NCI-H526 (cell line): ENCODE measurements at places on chromosomes 2 and 18.

DNA sequence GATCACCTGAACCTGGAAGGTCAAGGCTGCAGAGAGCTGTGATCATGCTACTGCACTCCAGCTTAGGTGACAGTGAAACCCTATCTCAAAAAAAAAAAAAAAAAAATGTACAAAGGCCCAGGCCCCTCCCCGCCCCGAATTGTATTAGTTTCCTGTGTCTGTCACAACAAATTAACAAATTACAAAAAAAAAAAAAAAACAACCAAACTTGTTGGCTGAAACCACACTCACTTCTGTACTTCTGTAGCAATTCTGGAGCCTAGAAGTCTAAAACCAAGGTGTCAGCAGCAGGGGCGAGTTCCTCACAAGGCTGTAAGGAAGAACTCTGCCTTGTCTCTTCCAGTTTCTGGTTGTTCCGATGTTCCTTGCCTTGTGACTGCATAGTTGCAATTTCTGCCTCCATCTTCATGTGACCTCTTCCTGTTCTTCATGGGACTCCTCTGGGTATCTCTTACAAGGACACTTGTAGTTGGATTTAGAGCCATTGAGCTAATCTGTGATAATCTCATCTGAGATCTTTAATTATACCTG is 100.8 kb upstream of the ZSWIM2 start:
- no peak for DNase-seq

GRCh38 chr2:69213782-69214181 is 173.2 kb downstream of the GFPT1 start:
- DNase-seq, result no peak

DNA sequence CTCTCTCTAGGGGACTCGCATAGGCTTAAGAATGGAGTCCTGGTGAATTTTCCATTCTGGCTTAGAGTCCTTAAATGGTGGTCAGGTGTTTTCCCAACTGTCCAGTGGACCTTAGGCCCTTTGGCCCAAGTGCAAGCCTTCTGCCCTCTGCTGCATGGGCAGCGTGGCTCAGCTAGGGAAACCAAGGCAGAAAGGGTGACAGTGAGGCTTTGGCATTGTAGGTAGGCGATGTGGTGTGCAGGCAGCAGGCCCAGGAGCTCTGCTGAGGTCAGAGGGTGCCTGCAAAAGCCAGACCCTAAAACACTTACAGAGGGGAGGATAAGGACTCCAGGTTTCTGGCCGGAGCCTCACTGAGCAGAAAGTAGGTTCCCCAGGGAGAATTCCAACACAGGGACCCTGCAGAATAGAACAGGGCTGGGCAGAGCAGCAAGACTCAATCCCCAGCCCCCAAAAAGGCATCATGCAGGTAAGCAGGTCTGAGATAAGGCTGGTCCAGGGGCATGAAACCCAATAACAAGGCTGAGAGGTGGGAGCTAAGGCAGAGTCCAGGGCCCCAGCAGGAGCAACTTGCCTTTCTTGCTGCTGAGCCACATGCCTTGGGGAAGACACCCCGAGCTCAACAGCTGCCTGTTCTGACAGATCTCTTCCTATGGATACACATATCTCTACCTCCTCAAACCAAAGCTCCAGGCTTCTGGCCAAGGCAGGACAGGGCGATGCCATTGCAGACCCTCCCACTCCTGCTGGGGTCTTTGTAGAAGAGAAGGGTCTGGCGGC is 199.7 kb downstream of the TNS1 start:
- no peak for DNase-seq

DNA sequence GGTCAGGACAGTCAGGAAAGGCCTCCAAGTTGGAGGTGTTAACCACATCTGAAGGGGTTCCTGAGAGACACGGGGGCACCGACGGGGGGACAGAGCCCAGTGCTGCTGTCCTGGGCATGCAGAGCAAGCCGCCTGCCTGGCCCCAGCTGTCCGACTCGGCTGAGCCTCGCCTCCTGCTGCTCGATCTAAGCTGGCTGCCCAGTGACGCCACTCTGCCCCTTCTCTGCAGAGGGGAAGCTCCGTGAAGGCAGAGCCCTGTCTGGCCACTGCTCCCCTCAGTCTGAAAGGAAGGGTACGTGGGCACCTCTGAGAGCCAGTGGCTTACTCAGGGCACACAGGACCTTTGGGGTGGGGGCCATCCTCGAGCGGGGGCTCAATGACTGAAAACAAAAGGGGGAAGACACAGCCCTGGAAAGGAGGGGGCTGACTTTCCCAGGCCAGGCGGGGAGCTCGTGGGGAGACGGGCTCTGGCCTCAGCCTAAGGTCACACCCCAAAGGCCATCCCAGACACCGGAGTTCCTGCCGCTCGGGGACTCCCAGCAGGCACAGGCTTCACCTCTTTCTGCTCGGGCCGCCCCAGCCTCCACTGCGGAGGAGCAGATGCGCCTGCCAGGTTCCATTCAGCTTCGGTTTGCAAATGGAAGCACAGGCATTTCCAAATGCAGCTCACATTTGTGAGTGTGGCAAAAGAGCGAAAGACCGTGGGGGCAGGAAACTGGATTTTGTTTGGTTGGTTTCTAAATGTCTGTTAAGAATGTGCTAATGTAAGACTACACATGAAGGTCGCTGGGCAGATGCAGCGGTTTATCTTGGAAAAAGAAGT is 136.9 kb downstream of the HDAC4 start:
- DNase-seq, result no peak

DNA sequence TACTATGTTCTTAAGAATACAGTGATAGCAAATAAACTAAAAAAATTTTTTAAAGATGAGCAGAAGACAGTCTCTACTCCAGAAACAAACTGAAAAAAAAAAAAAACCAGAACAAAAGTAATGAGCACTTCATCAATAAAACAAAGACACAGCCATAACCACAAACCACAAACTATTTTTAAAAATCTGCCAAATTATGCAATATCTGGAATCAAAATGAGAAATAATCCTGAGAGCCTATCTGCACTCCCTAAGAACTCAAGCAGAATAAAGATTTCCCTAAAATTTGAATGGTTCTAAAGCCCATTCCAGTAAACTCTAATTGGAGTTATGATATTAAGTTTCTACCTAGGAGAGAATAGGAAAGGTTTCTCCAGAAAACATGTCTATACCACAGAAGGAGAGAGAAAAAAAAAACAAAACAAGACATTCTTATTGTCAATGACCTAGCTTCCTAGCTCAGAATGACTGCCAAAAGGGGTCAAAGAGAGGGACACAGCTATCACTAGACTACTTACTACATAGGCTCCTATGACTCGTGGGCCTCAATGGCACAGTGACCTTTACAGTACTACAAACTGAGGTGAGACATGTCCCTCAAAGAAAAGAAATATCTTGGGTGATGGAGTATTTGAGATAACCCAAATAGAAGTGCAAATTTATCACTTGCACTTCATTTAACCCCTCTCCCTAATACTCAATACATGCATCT is 262.8 kb downstream of the ZEB2 start:
- DNase-seq, result no peak

GRCh38 chr2:12684471-12684936 is 32.2 kb upstream of the TRIB2 start:
- DNase-seq, result no peak

DNA sequence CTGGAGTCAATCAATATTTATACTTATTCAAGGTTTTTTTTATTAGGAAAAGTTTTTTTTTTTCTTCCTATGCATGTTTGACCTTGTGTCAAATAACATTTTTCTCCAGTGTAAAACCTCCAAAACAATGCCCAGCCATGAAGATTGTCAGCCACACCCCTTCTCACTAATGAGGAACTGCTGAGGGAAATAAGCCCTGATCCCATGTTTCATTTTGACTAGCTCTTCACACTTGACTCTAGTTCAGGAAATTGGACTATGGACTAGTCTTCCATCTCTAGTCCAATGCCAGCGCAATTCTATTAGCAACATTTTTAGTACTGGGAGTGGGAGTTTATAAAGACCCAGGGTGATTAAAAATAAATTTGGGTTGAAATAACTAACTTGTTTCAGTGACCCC is 275.6 kb upstream of the CXCR4 start:
- no peak for DNase-seq

DNA sequence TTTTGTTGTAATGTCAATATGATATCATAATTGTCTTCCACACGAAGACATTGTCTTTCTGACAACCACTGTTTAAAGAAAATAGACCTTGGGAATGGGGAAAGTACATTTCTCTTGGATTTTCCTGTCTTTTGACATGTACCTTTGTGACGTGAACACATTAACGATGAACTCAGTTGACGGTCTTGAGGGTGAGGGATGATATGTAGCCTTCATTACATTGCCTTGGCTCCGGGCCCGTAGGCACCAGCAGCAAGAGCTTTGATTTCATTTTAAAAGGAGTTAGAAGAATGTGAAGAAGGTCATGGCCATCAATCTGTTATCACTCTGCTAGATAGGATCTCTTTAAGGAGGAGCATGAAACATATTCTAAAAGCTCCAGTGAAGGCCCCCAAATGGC is 80.9 kb downstream of the LYPD6B start:
- DNase-seq, result no peak

DNA sequence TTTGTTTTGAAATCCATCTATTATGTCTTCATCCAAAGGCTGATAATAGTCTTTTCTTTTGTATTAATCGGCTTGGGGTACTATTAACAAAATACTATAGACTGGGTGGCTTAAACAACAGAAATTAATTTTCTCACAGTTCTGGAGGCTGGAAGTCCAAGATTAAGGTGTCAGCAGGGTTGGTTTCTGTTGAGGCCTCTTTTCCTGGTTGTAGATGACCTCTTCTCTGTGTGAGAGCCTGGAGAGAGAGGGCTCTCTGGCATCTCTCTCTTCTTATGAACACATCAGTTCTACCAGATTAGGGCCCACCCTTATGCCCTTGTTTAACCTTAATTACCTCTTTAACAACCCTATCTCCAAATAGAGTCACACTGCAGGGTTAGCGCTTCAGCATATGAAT is 14.2 kb upstream of the KCTD1 start:
- no peak for DNase-seq

DNA sequence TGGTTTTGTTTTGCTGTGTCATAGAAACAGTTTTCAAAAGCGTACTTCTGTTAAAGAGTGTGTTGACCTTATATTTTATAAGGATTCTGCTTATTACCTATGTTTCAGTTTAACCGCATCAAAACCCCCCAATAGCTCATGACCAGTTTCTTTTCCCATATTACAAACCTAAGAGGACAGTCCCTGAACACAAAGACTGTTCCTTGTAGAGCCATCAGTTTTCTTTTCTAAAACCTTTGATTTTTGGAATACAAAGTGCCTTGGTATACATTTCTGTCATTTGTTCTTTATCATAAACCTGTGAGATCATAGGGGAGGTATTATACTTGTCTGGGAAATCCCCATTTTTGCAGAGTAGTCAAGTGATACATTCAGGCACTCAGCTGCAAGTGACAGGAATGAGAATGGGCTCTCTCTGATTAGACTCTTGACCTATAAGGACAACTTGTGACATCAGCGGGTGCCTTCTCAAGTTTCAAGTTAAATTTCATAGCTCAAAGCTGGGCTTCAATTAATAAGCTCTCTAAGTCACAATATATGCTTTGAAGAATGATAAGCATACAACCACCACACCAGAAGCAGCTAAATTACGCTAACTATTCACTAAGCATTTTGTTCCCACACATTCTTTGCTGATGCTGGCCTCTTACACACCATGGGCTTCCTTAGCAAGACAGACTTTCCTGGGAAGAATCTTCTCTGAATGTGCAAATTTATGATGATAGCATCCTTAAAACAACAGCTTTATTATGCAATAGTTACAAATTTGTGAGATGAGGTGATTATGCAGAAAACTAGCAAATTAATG is 97.5 kb upstream of the CD302 start:
- DNase-seq, result no peak
